ENCODE measurements at places on chromosomes 7 and 10.

- no peak for DNase-seq
These were observed 12.5 kb downstream of the CDC123 start for GRCh38 chr10:12208460-12208859.

- no peak for DNase-seq
These were observed 2.0 kb downstream of the EIF3A start for GRCh38 chr10:119078422-119079179.

DNA sequence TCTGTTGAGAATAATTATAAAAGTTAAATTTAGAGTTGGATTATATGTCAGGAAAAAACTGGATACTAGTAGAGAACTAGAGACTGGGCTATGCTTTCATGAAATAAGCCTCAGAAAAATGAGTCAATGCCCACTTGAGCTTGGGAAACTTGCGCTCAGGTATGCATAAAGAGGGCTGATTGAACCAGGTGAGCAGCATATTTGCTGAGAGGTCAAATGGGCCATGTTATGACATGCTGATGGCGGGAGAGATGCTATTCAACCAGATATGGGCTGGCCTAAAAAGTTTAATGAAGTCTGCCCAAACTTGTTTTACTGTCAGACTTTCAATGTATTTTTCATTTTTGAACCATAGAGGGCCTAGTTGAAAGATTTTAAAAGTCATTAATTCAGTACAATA lies 837.6 kb upstream of the GHITM start:
- DNase-seq = no peak

DNA sequence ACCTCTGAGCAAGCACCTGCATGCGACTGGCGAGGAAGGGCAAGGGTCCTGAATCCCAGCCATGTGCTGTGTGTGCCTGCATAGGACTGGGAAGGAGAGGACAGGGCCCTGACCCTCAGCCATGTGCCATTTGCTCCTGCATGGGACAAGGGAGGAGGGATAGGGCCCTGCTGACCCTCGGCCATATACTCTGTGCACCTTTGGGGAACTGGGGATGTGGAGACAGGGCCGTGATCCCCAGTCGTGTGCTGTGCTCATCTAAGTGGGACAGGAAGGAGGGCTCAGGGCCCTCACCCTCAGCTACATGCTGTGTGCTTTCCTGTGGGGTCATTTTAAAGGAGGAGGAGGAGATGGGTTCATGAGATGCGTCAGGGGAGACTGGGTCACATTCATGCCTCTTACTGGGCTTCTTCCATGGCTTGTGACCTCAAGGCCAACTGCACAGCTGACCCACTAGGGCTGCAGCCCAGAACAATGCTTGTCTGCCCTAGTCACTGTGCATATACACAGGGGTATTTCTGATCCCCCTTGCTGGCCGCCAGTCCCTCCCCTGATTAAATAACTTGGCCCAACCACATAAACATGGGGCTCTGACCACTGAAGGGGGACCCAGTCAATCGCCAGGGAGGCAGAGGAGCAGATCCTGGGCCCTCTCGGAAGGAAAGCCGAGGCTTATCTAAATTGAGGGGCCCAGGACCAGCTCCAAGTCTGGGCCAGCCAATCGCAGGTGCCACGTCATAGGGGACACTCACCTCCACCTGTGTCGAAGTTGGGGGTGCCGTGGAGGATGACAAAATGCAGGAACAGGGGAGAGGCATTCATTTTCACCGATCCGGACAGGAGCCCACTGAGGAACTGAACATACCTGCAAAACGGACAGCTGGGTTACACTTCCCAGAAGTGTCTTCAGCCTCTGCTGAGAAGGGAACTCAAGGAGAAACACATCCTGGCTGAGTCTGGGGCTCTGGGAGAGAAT lies 167.3 kb downstream of the TNS3 start:
- no peak for DNase-seq

GRCh38 chr7:901388-902154 lies 25.2 kb downstream of the GET4 start:
- DNase-seq = no peak

DNA sequence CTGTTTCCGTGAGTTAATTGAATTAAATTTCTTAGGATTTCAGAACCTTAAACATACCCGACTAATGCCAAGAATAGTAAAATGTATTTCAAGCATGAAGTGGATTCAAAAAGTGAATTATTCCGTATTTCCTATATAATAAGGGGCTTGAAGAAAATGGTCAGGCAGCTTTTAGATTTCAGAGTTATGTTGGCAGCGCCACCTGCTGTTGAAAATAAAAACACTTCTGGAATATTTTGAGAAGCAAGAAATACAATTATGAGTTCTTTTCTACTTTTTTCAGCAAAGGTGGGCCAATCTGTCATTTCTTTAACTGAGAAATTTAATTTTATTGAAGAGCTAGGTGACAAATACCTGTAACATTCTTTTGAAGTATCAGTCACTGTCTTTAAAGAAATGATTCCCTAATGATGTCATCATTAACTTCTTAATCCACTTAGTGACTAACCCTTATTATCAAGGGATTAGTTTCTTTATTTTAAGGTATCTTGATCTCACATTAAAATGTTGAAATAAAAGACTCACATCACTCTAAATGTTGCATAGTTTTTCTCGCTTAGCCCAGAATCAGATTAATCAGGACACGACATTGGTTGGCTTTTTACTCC lies 36.6 kb upstream of the AGR3 start:
- DNase-seq = no peak

- no peak for DNase-seq
These were observed 108.8 kb upstream of the FEZF1 start for GRCh38 chr7:122413339-122413738.

DNA sequence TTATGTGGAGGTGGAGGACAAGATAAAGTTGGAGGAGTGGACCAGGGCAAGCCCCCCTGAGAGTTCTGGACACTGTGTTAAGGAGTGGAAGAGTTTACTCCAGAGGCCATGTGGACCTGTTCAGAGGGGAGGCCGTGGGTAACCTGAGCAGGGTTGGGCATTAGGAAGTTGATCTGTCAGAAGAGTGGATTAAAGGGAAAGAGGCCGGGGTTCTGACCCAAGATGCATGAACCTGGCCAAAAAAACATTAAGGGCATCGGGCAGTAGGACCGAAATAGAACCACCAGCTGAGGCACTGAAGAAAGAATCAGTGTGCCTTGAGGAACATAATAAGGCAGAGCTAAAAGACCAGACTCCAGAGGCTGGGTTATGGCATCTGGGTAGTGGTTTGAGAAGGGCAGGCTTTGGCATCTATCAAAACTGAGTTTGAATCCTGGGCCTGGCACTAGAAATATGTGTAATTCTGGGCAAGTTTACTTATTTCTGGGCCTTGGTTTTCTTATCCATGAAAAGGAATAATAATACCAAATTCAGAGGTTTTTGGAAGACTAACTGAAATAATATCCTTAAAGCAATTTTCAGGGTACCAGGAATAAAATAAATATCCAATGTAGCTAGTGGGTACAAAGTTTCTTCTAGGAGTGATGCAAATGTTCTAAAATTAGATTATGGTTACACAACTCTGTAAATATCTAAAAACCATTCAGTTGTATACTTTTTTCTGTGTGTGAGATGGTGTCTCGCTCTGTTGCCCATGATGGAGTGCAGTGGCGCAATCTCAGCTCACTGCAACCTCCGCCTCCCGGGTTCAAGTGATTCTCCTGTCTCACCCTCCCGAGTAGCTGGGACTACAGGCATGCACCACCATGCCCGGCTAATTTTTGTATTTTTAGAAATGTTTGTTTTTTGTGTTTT lies 10.9 kb upstream of the FRAT1 start:
- DNase-seq = no peak

GRCh38 chr10:101044117-101044516 lies 13.1 kb downstream of the SFXN3 start:
- DNase-seq = no peak

- peak; percentile 33 for DNase-seq
These were observed 102.7 kb downstream of the CUBN start for GRCh38 chr10:17026686-17027485.

DNA sequence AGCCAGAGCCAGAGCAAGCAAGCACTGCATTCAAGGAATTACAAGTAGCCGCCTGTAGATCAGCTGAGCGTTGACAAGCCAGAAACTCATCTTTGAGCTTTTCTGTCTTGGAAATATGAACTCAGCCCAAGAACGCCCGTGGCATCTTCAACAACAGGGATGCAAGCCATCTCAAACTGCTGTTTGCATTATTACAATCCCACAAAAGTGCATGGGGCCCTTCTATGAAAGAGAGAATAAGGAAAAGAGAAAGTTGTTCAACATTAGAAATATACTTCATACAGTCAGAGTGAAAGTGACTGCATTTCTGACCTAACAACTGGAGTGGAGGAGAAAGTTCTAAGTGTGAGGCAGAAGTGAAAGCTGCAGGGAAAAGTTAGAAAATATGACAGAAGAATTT lies 6.5 kb downstream of the SGCE start:
- no peak for DNase-seq

DNA sequence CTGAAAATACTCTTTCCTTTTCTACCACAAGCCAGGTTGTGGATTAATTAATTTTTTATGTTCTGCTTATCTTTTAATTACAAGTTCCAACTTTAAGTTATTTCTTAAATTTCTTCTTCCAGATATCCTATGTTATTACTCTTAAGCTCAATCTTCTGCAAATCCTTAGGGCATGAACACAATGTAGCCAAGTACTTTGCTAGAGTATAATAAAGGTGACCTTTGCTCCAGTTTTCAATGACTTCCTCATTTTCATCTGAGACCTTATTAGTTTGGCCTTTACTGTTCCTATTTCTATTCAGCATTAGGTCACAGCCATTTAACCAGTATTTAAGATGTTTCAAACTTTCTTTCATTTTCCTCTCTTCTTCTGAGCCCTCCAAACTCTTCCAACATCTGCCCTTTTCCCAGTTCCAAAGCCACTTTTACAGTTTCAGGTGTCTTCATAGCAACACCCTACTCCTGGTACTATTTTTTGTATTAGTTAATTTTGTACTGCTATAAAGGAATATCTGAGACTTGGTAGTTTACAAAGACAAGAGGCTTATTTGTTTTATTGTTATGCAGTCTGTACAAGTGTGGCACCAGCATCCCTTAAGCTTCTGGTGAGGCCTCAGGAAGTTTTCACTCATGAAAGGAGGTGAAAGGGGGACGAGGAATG lies 886.2 kb upstream of the GHITM start:
- no peak for DNase-seq

DNA sequence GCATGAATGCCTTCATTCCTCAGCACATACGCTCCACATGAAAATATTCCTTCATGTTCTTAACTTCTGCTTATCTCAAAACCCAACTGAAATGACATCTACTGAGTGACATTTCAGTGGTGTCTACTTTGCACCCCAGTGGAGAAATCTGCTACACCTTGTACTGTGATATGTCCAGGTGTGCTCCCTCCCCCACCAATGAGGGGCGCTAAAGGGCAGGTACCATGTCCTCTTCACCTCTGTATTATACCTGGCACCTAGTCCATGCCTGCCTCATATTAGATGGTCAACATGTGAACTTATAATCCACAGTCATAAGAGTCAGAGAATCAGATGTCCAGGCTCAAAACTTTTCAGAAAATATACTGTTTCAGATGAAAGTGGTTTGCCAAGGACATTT lies 2.1 kb downstream of the PAXIP1 start:
- no peak for DNase-seq

DNA sequence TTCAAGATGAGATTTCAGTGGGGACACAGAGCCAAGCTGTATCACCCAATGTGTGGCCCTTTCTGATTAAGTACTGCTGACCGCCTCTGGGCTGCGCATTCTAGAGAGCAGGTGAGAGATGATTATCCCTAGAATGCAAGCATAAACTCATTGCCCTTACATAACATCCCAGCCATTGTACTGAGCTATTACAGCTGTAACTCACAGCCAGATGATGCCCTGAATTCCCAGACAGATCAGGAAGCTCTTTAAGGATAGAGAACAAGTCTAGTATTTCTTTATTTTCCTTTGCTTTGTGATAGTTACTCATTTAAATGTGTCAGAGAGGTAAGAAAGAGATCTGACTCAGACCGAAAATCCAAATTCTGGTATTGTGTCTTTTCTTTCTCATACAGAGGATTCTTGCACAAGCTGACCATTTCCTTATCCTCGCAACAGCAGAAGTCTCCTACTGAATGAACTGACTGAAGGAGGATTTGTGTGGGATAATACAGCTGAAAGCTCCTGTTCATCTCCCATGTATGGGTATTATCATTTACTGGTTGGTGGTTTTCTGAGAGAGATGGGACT lies 58.4 kb downstream of the ZNF22 start:
- no peak for DNase-seq

GRCh38 chr10:126060261-126060931 lies 164.0 kb downstream of the FANK1 start:
- DNase-seq = no peak

DNA sequence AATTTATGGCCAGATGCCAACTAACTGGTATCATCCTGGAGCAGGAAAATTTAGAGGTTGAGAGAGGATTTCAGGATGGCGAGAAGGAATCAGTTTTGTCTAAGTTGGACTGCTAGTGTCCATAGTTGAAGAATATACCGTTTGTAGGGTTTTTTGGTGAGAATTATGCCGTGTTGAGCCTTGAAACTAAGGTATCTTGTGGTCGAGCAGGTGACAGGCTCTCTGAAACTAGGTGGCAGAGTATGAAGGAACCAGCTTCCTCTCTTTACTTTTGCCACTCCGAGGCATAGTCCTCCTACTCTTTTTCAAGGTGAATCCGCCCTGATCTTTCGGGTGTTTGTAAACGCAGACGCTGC lies 9.7 kb downstream of the MDFIC start:
- no peak for DNase-seq

GRCh38 chr7:28595076-28595475 lies 182.8 kb downstream of the CREB5 start:
- no peak for DNase-seq

- DNase-seq = no peak
These were observed 189.8 kb downstream of the CELF2 start for GRCh38 chr10:11207560-11207844.
